ENCODE measurements at places on chromosomes 7 and 10.

- no peak for DNase-seq
These were observed 78.0 kb downstream of the FAM13C start for GRCh38 chr10:59284118-59284975.

- no peak for DNase-seq
These were observed 35.7 kb upstream of the PLEKHA1 start for GRCh38 chr10:122338609-122339441.

DNA sequence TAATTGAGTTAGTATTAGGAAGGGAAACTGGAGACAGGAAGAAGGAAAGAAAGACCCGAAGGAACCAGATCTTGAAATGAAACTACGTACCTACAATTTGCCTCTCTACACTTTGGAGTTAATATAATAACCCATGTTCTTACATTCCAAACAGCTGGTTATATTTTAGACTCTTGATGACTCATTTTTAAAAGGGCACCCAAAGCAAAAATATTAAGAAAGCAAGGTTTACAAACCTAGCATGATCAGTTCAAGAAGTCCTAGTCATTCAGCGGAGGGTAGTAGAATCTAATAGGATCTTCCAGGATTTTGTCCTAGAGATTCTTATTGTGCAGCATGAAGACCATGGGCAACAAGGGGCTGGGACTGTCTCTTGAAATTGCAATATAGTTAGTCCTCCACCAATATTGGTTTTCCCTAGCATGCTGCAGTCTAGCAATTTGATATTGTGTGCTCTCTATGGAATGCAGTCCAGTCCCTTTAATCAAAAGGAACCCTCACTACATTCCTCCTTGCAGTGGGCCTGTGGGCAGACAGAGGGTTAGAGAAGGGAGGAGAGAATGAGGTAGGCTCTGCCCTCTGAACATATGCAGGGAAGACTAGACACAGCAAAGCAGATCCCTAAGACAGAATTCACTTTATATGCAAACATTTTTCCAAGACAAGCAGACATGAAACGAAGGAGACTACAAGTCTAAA, 230.3 kb downstream of the INHBA start:
- DNase-seq: no peak

DNA sequence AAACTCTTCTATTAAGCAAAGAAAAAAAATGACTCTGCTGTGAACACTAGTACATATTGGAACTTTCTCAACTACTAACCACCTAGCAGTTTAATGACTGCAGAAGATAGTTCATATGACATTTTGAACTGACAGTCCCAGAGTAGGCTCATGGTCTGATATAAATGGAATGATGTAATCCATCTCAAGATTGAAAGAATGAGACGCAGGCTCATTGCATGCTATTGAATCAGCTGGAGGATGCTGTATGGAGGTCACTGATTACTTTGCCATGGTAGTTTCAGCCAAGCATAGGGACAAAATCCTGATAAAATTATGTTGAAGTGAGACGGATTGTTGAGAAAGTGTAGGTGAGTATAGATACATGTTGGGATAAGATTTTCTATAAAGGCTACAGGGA, 217.6 kb upstream of the SEMA3E start:
- DNase-seq: no peak

DNA sequence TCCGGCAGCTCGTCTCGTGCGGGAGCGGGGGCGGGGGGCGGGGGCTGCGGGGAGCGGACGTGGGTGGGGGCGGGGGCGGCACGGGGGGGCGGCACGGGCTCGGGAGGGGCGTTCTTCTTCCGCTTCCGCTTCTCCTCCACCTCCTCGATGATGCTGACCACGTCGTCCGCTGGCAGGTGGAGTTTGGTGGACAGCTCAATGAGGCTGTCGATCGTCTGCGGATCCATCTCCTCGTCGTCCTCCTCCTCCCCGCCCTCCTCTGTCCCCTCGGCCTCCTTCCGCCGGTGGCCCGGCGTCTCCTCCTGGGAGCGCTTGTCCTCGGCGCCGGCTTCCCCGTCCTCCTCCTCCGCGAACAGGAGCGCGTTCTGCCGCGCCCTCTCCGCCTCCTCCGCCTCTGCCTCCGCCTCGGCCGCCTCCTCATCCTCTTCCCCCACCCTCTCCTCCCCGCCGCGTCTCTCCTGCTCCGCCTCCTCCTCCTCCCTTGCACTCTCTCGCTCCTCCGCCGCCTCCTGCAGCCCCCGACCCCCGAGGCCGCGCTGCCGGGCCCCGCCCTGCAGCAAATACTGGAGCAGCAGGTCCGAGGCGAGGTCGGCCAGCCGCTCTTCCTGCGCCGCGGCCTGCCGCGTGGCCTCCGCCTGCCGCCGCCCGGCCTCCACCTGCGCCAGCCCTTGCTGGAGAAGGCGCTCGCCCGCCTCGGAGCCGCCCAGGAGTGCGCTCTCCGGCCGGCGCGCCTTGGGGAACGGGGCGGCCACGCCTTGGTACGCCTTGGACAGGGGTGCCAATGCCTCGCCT, 1.9 kb downstream of the VGF start:
- no peak for DNase-seq

- DNase-seq: no peak
These were observed 112.5 kb downstream of the WNT2 start for GRCh38 chr7:117210397-117210796.

- no peak for DNase-seq
These were observed 15.7 kb downstream of the GRID1 start for GRCh38 chr10:86350897-86351296.

DNA sequence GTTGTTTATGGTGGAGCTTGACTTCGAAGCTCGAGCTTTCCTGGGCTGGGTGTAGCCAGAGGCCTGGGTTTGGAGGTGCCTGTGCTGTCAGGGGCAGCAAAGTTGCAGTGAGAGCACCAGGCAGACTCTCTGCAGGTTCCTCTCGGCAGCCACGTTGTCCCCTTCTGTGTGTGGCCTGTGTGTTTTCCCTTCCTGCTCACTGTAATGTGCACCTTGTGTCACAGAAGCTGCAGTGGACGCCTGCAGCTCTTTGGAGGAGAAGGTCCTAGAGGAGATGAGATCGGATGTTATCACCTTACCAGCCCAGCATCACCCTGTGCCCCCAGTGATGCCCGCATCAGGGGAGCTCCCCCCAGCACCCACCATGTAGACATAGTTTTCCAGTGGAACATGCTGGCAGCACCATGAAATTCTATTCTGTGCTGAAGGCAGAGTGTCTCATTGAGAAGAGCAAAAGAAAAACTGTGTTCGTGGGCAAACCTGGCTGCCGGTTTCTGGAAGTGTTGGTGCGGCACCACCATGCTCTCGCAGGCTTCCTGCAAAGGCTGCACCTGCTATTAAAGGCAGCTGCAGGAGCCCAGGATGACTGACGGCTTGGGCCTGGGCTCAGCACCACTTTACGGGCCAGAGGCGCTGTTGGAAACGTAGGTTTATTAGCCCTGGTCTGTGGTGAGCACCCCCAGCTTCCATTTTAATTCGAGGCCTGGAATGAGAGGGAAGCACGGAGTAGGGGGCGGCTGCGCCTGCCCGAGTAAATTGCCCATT, 609.8 kb upstream of the FOXK1 start:
- no peak for DNase-seq

DNA sequence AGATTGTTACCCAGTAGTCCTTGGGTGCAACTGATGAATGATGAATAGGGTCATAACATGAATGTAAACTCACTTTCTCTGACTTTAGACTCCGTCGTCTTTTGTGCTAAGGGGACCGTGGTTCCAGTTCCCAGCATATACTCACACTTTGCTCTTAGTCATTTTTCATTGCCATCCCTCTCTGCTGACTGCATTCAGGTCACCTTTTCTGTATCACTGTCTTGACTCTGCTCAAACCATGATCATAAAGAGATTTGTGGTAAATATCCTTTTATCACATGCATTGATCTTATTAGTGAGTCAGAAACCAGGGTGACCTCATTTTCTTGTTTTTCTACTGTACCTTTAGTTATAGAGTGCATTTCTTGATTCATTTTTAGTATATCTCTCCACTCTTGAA, 141.1 kb upstream of the AGR3 start:
- no peak for DNase-seq

- DNase-seq: no peak
These were observed 449.7 kb upstream of the KLF6 start for GRCh38 chr10:4234661-4235060.

- DNase-seq: peak; percentile 29
These were observed 76.5 kb downstream of the JAZF1 start for GRCh38 chr7:28104041-28104541.

DNA sequence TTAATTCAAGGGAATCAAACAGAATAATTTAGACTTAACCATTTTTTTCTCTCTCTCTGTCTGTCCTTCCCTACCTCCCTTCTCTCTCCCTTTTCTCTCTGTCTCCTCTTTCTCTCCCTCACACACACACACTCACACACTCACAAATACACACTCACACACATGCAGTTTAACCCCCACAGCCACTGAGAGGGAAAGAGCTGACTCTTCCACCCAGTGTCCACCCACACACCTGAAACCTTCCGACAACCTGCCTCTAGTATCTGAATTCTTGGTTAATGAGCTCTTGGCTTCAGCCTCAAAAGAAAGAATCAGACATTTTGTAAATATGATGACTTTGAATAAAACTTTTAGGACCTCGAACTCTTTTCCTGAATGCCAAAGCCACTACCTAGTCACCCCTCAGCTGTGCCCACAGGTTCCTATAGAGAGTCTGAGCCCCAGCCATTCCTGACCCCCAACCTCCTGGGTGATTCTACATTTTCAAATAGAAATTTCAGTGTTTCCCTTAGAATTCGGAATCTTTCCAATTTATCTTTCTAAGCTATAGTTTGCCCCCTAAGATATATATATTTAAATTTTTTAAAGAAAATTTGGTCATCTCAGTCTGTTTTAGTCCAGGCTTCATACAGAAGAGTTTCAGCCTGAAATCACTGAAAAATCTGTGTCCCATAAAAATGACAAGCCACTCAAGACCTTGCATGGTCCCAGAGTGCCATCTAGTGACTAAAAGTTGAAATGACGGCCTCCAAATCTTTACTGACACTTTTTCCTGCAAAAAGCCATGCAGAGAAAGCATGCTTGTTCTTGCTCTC, 202.8 kb downstream of the IPMK start:
- no peak for DNase-seq

GRCh38 chr10:78296785-78297184, 263.1 kb downstream of the RPS24 start:
- DNase-seq: no peak

- no peak for DNase-seq
These were observed 86.7 kb downstream of the ZNF33B start for GRCh38 chr10:42551582-42552187.

- DNase-seq: no peak
These were observed 10.7 kb downstream of the CALD1 start for GRCh38 chr7:134789967-134790685.

DNA sequence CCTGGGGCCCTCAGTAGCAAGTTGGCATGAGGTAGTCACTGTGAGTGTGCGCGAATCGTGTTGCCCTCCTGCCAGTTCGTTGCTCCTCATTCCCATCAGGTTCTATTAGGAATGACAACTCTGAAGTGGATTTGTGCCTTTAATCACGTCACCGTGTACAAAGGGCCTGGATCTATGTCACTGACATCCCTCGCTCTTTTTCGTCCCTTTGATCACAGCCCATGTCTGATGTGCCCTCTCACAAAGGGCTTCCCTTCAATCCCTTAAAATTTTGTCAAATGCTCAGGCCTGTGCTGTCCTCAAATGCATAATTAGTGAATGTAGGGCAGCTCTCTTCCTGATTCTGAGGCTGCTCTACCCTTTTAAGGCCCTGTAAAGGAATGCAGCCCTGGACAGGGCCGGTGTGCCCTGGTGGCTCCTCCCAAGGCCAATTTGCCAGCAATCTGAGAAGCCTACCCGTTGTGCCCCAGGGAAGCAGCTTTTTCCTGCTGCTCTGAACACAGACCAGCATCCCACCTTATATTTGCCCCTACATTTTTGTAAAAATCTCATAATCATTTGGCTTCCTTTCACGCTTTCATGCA, 93.6 kb downstream of the TMEM178B start:
- DNase-seq: no peak

DNA sequence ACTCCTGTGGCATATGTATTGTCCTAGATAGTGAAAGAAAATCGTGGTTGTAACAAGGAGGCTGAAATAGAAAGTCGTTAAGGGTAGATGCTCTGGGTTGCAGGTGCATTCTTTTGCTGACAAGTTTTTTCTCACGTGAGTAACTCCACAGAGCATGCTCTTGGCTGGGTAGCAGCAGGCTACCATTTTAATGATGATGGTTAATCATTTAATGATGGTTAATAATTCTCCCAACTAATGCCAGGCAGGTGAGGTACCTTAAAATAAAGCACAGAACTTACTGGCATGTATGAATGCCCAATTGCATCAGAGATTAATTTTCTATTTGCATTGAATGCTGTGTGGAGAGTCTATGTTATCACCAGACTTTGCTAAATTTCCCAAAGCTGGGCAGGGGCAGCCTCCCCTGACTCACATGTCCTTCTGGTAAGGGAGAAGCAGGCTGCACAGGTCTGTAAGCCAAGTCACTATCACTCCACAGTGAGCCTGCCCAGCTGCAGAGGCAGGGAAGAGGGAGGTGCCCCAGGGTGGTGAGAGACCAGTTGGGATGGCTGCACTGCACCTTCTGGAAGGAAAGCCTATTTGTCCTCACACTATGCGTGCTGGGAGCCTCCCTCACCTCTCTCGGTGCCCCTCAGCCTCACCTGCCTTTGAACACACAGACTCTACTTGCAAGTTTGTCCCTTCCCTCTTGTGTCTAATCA, 287.0 kb upstream of the IGFBP3 start:
- no peak for DNase-seq

DNA sequence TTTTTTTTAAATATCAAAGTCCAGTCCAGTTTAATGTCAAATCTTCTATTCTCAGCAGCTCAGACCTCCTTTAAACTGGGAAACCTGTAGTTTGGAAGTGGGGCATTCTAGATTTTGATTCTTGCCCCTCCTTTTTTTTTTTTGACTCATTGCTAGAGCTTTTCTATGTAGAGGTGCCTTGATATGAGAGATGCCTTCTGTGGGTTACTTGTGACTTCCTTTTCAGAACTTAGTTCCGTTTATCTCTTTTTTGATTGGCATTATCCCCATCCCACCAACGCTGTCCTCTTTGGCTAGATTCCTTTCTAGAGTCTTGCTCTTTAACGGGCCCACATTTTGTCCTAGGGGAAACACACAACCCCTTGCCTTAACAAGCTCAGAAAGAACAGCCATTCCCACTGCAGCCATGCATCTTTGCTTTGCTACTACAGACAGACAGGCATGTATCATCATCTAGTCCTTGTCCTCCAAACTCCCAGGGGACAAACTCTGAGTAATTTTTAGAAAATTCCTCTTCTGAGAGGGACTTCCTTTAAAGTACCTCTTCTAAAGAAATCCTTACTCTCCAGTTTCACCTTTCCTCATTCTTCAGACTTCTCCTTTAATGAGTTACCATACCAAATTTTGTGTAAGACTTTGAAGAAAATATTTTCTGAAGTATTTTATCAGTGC, 153.6 kb downstream of the PHF14 start:
- no peak for DNase-seq

- DNase-seq: no peak
These were observed 83.7 kb upstream of the GLCCI1 start for GRCh38 chr7:7884855-7885254.

Data from left ventricle myocardium inferior (tissue), 1 donor.